ENCODE measurements at places on chromosomes 11 and 22. TPM values are rescaled to one million over a fixed set of nuclear protein-coding genes. Genes with fewer than 3 reads are reported as not detected.

GRCh38 chr11:1822648-1823375, 12.0 kb upstream of the SYT8 start:
- no peak for DNase-seq

DNA sequence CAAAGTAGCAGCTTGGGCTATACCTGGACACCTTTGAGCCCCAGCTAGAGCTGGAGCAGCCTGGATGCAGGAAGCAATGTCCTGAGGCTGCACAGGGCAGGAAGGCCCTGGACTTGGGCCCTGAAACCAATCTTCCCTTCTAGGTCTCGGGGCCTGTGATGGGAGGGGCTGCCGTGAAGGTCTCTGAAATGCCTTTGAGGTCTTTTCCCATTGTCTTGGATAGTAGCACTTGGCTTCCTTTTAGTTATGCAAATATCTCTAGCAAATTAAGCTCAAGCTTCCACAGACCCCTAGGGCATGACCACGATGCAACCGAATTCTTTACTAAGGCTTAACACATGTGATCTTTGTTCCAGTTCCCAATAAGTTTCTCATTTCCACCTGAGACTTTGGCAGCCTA, 40.0 kb downstream of the LINC01488 start:
- DNase-seq = no peak

FIBIN gene
- 0.75 TPM for total RNA-seq

GRCh38 chr11:130211144-130211543, 51.6 kb downstream of the ST14 start:
- DNase-seq = no peak
